ENCODE measurements at places on chromosomes 16 and 17.

GRCh38 chr17:74875155-74875976 lies 2.6 kb upstream of the FDXR start:
- DNase-seq: no peak

- DNase-seq: no peak
Measured at GRCh38 chr17:40135817-40136216, 4.5 kb upstream of the CASC3 start.

- DNase-seq: no peak
Measured at GRCh38 chr17:40623419-40624210, 24.0 kb downstream of the SMARCE1 start.

- no peak for DNase-seq
Measured at GRCh38 chr17:42782166-42783061, 2.0 kb downstream of the WNK4 start.

DNA sequence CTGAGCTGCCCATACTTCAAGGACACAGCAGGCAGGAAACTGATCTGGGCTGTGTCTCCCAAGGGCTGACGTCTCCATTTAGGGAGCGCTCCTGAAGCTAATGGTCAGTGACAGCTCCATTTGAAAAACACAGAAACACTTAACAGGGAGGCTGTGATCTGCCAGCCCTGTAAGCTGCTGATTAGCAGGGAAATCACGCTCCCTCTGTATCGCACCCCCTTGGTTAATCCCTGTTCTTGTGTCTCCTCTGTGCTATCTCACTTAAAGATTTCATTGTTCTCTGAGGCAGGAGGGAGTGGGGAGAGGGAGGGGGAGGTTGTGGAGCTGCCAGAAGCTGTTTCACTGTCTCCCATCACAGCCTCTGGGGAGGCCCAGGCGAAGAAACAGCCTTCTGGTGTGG lies 47.4 kb upstream of the CACNG3 start:
- DNase-seq: no peak

DNA sequence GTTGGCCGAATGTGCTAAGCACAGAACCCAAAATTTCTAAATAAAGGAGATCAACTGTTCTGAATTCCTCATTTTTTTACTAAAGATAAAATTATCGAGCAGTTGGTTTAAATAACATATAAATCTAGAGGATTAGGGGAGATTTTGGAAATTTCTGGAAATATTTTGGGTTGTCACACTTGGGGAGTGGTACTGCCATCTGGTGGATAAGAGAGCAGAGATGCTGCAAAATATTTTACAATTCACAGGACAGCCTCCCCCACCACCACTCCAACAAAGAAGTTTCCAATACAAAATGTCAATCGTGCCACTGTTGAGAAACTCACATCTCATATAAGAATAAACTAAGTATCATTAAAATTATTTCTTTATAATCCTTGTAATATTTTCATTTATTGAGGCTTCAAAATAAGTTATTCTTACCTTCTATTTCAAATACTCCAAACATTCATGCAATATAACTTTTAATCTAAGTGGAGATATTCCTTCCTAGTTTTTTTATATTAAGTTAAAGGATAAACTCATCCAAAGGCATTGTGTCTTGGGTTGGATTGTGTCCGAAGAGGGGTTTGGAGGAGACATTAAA lies 17.0 kb upstream of the ABCA8 start:
- peak; percentile 3 for DNase-seq

DNA sequence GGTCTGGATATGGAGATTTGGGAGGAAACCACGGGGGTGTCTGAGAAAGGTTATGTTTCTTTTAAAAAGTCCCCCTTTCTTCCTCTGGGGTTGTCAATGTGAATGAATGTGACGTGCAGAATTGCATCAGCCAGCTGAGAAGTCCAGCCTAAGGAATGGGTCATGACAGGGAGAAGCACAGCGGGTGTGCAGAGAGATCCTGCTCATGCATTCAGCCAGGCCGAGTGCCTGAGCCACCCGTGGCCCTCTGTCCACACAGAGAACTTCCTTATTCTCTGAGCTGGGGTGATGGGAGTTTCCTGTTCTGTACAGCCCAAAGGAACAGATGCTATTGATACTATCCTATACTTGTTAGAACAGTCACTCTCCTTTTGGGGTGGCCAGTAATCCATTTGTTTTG lies 117.9 kb downstream of the CPPED1 start:
- no peak for DNase-seq

GRCh38 chr17:82117139-82118090 lies 19.4 kb upstream of the FASN start:
- DNase-seq: no peak

- DNase-seq: no peak
Measured at GRCh38 chr16:12010388-12011251, 34.1 kb downstream of the SNX29 start.

- no peak for DNase-seq
Measured at GRCh38 chr17:69874175-69874670, 200.8 kb upstream of the KCNJ16 start.

- no peak for DNase-seq
Measured at GRCh38 chr17:51684214-51684613, 423.9 kb downstream of the UTP18 start.

DNA sequence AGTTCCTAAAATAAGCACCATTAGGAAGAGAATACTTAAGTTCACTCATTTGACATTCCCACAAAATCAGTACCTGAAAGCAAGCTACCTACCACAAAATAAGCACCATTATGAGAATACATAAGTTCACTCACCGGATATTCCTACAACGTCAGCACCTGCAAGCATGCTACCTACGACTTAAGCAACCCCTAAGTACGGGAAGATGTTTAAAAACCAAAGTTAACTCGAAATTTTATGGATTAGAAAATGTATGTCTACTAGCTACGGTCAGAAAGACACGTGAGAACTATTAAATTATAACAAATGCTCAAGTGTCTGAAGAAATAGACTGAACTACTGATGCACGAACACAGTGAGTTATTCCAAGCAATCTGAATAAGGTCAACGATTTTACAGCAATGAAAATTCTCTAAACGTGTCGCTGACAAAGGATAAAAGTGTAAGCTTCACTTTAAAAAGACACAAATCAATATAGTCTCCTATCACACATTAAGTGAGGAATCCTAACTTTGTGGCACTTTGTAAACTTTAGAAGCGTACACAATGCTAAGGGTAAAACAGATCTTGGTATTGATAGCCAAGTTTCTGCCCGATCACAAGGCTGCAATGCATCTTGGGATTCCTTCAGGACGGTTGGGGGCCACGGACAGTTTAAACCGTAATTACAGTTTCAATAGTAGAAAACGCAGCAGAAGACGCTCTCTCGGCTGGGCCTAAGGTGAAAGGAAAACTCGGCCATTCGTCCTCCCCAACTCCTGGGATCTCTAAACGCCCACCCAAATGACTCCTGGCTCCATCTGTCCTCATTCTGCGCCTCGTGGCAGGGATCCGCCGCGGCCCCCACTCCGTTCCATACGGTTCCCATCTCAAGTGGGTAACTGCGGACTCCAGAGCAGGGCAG lies 1.3 kb downstream of the GSPT1 start:
- peak; percentile 13 for DNase-seq

- DNase-seq: no peak
Measured at GRCh38 chr16:70342016-70342415, 4.7 kb upstream of the DDX19A start.

- DNase-seq: no peak
Measured at GRCh38 chr17:50816271-50816670, 19.1 kb upstream of the WFIKKN2 start.
